IMR-90 (cell line): ENCODE measurements at places on chromosomes 7 and 10. TPM values are rescaled to one million over a fixed set of nuclear protein-coding genes. Genes with fewer than 3 reads are reported as not detected.

Gene TBRG4
- total RNA-seq = 56.7 and 77.6 TPM in 2 replicates

Gene BRAT1
- 5.8 and 6.8 TPM in 2 replicates for total RNA-seq

DNA sequence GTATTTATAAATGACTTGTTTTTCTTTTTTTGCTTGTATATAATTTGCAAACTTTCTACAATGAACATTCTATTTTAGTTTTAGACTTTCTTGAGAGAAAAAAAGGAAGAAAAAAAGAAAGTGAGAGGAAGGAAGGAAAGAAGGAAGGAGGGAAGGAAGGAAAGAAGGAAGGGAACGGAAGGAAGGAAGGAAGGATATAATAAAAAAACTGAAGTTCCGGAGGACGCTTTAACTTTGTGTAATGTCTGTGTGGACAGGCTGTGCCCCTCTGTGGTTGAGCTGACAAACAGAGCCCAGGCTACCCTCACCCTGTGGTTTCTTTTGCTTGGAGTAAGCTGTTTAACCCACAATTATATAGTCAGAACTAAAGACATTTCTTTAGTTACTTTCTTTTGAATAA, 108.7 kb downstream of the SEMA3D start:
- H3K36me3 ChIP-seq = no peaks in the 10 kb centered on the region
- DNase-seq = no peak
- H3K27ac ChIP-seq = no peak overlapping the region
- no peak overlapping the region for H3K4me3 ChIP-seq
- H3K27me3 ChIP-seq = no peaks in the 10 kb centered on the region

DNA sequence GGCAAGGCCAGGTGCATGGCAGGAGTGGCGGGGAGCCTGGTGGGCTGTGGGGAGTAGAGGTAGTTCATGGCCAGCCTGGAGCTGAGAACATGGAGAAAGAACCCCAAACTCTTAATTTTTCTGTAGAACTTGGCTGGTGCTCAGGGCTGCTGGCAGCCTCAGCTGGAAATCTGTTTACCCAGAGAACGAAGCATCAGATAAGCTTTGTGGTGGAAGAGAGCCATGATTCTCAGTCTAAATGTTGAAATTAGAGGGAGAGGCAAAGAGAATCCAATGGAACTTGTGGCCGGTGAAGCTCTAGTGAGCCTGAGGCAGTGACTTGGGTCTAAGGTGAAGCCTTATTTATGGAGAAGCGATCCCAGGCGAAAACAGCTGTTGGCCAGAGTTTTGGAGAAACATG, 126.4 kb downstream of the CCDC3 start:
- no peaks in the 10 kb centered on the region for H3K36me3 ChIP-seq
- peaks cover 36% of the 10 kb centered on the region for H3K27me3 ChIP-seq
- DNase-seq = peak; percentile 33
- H3K4me1 ChIP-seq = peaks cover 2% of the 10 kb centered on the region; the same call in 1 of the 2 replicates
- no peak overlapping the region for H3K27ac ChIP-seq
- no peak overlapping the region for H3K4me3 ChIP-seq

GRCh38 chr10:122140941-122141623, 130.0 kb upstream of the BTBD16 start:
- peak; percentile 94 for DNase-seq
- H3K27ac ChIP-seq = peak overlapping the region; percentile 18; the same call in 1 of the 2 replicates
- no peak overlapping the region for H3K4me3 ChIP-seq

Gene PTPRE
- total RNA-seq = 0.54 and 0.56 TPM in 2 replicates

GRCh38 chr7:22219036-22219435, 137.9 kb downstream of the RAPGEF5 start:
- H3K36me3 ChIP-seq = no peaks in the 10 kb centered on the region
- no peak overlapping the region for H3K27ac ChIP-seq
- H3K27me3 ChIP-seq = peaks cover 2% of the 10 kb centered on the region; the same call in 1 of the 2 replicates
- no peaks in the 10 kb centered on the region for H3K4me1 ChIP-seq
- H3K4me3 ChIP-seq = no peak overlapping the region

DNA sequence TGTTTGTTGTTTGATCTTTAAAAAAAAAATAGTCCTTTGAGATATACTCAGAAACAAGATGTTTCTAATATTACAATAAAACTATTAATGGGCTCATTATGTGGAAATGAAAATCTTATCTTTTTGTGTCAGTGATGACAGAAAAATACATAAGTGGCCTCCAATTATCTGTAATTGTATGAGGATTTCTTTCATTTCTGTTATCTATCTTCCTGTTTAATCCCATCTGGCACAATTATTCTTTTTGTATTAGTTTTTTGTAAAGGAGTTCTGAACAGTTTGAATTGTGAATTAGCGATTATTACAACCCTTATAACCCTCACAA, 270.8 kb downstream of the BBS9 start:
- no peak overlapping the region for H3K4me3 ChIP-seq
- DNase-seq = no peak
- no peaks in the 10 kb centered on the region for H3K4me1 ChIP-seq
- no peaks in the 10 kb centered on the region for H3K27me3 ChIP-seq

Gene STEAP2
- 3.9 and 4.2 TPM in 2 replicates for total RNA-seq
